Cardiac atrium fibroblast (primary cell): ENCODE measurements at places on chromosomes 3 and 15. TPM values are rescaled to one million over a fixed set of nuclear protein-coding genes. Genes with fewer than 3 reads are reported as not detected.

The DHX30 gene
- 37.7 and 44.9 TPM in 2 replicates for total RNA-seq

The GOLGA8K gene
- total RNA-seq: not detected in 2 replicates

The PDCD7 gene
- total RNA-seq: 12.1 and 16.5 TPM in 2 replicates

The PDZRN3 gene
- total RNA-seq: 14.4 and 23.2 TPM in 2 replicates
